ENCODE measurements at places on chromosomes 16 and 17.

GRCh38 chr16:30747331-30747730, 894 bp upstream of the PHKG2 start:
- no peak for DNase-seq

DNA sequence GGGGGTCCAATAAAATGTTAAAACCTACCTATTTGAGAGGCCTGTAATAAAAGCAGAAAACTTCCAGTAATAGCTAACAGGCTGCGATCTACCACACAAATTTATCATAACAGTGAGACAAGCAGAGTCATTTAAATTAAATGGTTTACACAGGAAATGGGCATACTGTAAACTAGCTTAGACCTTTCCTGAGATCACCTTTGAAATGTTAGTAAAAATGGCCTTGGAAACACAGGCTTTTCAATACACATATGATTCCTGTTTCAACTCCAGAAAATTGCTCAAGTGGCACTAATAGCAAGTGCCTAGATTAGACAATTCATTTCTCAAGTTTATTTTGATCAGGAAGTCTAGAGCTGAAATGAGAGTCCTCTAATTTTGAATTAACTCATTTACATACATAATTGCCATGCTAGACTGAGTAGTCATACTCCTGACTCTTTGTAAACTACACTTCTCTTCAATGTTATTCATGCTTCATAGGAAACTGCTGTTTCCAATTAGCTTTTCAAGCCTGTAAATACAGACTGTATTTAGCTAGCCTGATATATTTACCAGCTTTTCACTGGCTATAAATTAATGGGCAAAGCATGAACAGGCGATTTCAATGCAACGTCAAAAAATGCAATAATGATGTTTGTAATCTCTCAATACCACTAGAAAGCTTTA, 43.3 kb downstream of the PARN start:
- DNase-seq, result no peak

- DNase-seq, result peak; percentile 8
These were observed 3.4 kb upstream of the ZNF385C start for GRCh38 chr17:42101513-42102292.

DNA sequence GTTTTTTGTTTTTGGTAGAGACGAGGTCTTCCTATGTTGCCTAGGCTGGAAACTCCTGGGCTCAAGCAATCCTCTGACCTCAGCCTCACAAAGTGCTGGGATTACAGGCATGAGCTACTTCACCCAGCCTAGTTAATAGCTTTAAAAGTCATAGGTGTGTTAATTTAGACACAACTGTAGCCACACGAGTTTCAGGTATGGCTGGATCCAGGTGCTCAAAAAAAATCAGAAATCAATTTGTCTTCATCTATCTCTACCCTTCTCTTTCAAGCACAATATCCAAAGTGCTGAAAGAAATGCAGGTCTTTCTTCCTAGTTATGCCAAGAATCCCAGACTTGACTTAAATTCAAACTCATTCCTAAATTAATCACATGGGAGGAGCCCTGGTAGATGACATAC, 23.9 kb upstream of the C16orf87 start:
- DNase-seq, result no peak

GRCh38 chr17:64500487-64500859, 3.6 kb upstream of the POLG2 start:
- no peak for DNase-seq

Data from DMS 273 treated with DMSO at 0.1 percent for 48 hours (cell line).